Amygdala (tissue), 56 donors: ENCODE measurements at places on chromosomes 3 and 15.

DNA sequence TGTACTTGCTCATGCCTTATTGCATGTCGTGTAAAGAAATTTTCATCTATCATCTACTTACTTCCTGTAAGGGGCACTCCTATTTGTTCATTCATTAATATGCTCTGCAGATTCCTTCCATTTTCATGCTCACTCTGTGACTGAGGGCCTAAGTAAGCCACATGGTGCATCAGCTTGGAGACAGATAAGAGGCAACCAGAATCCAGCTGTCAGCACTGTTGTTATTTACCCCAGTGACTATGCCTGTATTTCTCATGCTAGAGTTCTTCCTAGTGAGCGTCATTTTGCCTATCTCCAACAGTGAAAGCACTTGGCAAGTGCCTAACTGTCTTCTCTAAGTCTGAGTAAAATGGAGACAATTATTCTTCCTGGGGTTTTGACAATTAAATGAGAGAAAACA, 124.8 kb upstream of the ABI3BP start:
- no peak for DNase-seq

- DNase-seq: peak; percentile 25
Measured at GRCh38 chr15:72907733-72908132, 124.2 kb upstream of the ADPGK start.

DNA sequence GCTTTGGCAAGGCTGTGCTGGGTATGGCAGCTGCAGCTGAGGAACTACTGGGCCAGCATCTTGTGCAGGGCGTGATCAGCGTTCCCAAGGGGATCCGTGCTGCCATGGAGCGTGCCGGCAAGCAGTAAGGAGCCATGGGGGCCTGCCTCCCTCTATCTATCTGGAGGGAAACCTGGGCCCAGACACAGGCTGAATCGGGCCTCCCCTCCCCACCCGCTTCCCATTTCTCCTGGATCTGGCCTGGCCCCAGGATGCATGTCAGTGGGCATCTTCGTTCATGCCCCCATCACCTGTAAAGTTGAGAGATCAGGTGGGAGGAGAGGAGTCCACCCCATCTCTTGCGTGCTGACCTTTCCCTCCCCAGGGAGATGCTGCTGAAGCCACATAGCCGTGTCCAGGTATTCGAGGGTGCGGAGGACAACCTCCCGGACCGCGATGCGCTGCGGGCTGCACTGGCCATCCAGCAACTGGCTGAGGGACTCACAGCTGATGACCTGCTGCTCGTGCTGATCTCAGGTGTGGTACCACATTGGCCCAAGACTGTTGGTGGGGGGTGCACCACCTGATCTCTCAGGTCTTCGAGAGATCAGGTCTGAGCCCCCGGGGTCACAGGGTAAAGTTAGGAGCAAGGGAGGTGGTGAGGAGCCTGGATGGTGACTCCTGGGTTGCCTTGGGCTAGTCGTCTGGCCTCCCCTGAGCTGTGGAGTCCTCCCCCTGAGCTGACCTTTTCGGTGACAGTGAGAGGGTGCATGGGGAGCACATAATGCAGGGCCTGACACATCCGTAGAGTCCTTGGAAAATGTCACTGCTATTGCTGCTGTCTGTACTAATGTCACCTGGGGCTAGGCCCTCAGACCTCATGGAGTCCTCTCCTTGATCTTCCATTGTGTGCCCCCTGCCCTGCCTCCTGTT, 3.2 kb downstream of the GLYCTK start:
- DNase-seq: no peak

GRCh38 chr15:74442604-74443003, 8.8 kb upstream of the SEMA7A start:
- no peak for DNase-seq

GRCh38 chr3:183473969-183474368, 45.5 kb upstream of the MCF2L2 start:
- DNase-seq: no peak

DNA sequence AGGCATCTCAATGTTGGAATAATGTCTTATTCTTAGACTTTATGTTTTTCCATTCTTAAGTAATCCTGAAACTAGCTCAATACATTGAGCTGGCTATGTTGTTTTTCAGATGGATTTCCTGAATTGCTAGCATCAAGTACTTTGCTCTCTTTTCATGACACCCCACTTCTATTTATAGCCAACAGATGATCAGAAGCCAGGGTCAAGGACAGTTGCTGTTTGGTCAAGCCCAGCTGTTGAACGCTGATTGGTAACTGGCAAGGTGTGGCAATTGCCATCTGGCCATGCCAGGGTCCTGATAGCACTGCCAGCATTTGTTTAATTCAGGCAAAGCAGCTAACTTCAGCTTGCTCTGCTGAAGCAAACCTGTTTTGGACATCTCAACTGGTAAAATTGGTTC, 46.2 kb upstream of the PLCL2 start:
- no peak for DNase-seq

DNA sequence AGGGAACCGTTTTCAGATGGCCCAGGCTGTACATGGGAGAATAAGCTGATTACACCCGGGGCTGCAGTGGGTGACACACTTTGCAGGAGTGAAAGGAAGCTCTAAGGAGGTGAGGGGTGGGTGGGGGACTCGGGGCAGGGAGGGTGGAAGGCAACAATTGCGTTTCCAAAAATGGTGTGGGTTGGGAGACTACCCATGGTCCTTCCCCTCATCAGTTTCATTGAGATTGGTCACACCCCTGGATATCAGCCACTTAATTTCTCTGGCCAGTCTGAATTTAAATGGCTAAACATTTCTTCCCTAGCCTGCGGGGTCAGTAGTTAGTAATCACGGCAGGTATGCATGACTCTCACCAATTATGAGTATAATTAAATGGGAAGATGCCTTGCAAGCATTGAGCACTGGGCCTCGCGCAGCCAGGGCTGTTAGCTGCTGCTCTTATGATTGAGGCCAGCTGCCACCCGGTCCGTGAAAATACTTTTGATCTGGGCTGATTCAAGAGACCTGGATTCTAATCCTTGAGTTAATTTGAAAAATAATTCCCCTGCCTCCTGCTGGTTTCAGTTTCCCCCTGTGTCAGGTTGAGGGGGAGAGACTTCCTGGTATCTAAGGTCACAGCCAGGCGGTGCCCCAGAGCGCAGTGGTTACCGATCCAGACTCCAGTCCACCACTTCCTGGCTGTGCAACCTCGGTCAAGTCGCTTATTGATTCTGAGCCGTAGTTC, 23.3 kb downstream of the SLC6A6 start:
- DNase-seq: no peak

DNA sequence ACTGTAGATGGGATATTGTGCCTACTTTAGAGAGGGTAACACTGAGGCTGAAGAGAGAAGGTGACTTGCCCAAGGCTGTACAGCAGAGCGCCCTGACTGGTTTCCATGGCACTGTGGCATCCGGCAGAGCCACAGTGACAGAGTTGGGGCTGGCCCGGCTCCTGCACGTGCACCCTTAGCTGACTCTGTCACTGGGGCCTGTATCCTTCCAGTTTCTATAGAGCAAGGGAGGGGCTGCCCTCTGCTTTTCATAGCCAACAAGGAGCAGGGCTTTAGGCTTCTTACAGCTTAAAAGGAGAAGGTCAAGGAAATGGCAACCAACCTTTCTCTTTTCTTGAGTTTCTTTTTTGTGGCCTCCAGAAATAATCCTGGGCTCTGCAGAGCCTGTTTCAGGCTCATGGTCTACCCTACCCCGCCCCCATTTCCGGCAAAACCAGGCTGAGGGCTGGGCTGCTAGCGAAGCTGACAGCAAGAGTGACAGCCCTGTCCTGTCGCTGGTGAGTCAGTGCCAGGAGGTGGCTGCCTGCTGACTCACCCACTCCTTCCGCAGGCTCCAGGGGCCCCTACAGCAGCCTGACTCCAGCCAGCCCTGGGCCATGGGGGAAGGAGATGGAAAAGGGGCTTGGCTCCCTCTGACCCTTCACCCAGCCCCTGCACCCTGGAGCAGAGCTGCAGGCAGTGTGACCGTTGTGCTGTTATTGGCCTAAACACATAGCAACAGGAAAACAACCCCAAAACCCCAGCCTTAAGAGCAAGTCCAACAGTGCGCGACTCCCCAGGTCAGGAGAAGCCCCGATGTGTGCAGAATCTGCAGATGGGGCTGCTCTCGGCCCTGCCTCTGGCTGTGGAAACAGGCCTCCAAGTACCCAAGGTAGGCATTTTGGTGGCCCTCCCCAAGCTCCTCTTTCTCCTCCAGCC, 29.8 kb downstream of the SLC6A6 start:
- peak; percentile 64 for DNase-seq

DNA sequence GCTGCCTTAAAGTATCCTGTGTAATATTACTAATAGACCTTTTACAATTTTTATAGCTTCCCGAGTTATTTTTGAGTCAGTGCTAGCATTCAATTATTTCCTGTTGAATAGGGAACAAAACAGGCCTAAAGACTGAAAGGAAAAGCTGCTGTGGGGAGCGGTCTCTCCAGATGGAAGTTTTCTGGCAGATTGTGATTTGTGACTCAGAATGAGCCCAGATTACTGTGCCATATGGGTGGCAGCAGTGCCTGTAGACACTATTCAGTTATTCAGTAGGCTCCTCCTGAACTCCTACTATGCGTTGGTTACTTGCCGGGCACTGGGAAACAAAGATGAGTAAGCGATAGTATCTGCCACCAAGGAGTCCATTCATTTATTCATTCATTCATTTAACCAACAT, 211.8 kb downstream of the CHST2 start:
- DNase-seq: peak; percentile 13

GRCh38 chr15:89413877-89414276, 79.3 kb upstream of the POLG start:
- DNase-seq: no peak

GRCh38 chr15:41797201-41797944, 23.1 kb downstream of the MAPKBP1 start:
- no peak for DNase-seq

GRCh38 chr15:81966631-81967030, 79.2 kb downstream of the MEX3B start:
- DNase-seq: no peak

- DNase-seq: no peak
Measured at GRCh38 chr15:27222479-27222878, 251.5 kb downstream of the GABRG3 start.

DNA sequence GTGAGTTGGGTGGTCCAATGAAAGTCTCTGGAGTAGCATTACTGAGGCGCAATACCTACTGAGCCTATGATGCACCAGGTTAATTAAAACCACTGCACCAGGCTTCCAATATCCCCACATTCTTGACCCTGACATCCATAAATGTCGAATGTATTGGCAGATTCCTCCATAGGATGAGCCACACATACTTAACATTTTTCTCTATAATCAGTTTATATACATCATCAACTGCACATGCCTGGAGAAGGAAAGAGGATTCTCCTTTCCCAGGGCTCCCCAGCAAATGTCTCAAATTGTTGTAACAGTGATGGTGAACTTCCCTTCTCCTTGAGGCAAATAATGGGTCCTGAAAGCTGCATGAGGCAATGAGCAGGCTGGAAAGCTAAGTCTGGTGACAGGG, 82.3 kb upstream of the LPP start:
- no peak for DNase-seq

DNA sequence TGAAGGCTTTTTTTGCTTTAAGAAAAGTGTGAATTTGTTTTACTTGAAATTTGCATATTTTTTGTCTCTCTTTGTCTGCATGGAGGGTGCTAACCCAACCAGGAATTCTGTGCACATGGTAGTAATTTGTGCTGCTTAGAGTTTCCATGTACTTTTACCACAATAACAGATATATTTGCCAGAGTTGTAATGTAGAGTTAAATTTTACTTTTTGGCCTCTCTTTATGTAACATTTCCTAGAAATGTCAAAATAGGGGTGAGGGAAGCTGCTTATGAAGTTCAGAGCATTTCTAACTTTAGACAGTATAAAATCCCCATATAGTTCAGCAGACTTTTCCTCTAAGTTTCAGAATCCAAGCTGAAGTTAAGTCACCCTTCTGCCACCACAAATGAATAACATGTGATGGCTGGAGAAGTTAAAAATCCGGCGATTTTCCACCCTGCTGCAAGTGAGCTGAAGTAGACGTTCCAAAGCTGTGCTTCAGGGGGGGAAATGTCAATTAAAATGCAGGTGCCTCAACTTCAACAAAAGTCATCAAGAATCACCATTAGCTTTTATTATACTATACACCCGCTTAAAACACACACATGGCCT, 385.7 kb upstream of the NR2F2 start:
- no peak for DNase-seq

GRCh38 chr3:168061332-168061996, 34.3 kb downstream of the GOLIM4 start:
- DNase-seq: no peak

GRCh38 chr15:56794553-56795329, 61.4 kb upstream of the ZNF280D start:
- DNase-seq: no peak

GRCh38 chr15:37050345-37050744, 50.0 kb downstream of the MEIS2 start:
- no peak for DNase-seq

DNA sequence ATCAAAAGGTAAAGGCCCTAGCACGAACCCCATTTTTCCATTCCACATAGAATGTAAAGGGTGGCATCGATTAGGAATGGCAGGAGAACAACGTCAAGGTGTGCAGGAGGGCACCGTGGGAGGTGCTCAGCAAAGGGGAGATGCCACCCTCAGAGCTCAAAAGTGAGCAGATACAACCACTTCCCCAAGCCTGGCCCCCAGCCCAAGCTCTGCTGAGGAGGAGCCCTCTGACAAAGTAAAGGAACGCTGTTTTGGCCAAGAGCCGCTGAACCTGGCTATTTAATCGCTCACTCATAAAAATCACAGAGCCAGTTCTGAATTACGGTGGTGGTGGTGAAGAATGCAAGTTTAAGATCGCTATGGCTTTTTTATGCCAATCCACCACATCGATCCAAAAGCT, 12.4 kb downstream of the GNB5 start:
- DNase-seq: no peak

DNA sequence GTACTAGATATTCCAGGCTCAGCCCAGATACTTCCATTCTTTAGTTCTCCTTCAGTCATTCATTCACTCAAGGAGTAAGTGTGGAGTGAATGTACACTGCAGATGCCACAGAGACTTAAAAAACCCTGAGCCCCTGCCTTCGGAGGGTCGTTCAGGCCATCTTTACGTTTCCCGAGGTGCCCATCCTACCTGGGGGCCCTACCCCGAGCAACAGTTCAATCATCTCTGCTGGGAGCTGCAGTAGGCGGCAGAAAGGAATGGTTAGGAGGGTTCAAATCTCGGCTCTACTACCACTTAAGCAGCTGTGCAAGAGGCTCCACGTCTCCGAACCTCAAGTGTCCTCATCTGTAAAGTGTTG, 613 bp downstream of the SEC13 start:
- DNase-seq: no peak

- DNase-seq: no peak
Measured at GRCh38 chr3:324423-324822, 127.9 kb downstream of the CHL1 start.

GRCh38 chr3:190060192-190060775, 60.4 kb downstream of the P3H2 start:
- no peak for DNase-seq
